Esophagus squamous epithelium (tissue), 5 donors: ENCODE measurements at places on chromosomes 1 and 21.

DNA sequence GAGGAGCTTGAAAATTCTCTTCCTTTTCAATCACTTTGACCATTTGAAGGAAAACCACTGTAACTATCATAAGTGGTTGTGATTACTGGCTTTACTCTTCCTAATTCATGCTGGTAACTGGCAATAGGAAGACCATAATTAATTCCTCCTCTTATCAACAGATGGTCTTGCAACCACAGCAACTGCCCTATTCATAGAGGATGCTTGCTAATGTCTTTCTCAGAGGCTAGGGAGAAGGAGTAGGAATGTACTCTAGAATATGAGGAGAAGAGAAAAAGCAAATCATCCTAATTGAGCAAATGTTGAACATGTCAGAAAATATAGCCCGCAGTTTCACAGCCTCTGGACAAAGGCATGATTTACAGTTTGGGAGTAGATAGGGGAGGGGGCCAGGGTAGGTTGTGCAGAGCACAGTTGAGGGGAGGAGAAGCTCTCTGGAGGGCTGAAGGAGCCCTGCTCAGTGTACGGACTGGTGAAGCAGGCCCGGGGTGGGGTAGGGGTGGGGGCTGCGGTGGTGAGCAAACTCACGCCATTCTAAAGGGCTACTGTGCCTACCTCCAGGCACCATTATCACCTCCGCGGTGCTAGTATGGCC is 192.9 kb downstream of the PCP4 start:
- no peak for DNase-seq

DNA sequence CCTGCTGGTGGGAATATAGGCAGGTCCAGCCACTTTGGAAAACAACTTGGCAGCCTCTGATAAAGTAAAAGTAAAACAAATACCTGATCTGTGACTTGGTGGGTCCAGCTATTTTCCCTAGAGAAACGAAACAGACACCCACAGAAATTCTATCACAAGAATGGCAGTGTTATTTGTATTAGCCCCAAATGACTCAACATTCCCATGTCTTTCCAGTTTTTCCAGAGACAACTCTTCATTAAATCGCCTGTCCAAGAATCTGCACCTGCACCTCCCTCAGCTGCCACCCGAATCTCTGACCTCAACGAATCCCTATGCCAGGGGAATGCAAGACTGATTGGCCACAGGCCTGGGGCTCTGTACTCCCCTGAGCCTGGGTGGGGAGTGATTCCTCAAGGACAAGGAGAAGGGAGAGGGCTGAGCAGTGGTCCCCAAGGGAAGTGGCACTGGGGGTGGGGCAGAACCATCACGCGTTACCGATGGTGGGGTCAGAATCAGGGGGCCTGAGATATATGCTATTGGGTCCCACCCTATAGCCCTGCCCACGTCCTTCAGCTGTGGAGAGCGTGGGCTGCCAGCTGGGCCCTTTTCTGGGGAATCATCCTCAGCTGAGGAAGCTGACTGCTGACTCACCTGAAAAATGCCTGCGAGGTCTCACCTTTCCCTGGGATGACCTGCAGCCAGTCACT is 553.0 kb downstream of the PTPRU start:
- no peak for DNase-seq

DNA sequence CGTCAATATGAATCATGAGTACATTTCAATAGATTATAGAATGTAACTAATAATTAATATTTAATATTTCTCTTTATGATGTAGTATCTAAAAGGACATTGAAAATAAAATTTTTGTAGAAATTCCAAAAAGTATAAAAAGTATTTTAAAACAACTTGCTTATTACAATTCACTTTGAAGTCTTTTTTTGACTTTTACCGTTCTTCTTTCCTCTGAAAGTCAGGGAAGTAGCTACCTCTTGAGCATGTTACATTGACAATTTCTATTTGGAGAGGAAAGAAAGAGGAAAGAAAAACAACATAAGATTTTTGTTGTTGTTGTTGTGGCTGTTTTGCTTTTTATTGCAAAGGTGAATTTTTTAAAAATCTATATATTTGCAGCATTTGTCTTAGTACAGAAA is 1.3 kb downstream of the PTPRC start:
- DNase-seq: no peak

DNA sequence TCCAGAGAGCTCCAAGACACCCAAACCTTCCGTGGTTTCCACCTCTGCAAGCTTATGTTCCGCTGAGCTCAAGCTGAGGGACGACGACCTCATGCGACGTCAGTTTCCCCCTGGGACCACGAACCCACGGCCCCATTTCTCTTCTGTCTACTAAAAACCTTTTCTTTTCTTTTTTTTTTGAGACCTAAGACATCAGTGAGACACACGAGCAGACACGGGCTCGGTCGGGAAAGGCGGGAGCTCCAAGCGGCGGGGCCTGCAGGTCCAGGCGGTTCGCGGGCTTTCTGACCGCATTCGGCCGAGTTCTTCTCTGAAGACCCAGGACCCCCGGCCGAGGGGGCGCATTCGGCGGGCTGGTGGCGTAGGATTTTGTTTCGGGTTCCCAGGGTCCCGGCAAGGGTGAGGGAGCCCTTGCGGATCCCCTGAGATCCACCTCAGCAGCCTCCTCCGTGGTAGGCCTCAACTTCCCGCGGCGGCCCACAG is 402 bp downstream of the C21orf58 start:
- DNase-seq: no peak

GRCh38 chr1:110281363-110282290 is 57.5 kb upstream of the RBM15 start:
- no peak for DNase-seq

DNA sequence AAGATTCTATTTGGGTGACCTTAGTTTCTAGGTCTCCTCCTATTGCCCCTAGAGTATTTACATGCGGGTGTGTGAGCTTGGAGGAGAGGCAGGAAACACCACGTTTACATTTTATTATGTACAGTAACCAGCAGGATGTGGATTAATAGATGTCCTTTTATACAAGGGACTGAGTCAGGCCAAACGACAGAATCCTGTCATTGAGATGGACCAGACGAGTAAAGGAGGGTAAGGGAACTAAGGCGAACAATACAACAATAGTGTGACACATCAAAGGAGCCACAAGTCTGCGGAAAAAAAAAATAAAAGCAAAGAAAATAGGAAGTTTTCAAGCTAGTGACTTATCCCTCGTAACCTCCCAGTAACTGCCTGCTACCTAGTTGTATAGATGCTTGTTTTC is 151.1 kb downstream of the GABPA start:
- no peak for DNase-seq
